ENCODE measurements at places on chromosomes 11 and 22.

DNA sequence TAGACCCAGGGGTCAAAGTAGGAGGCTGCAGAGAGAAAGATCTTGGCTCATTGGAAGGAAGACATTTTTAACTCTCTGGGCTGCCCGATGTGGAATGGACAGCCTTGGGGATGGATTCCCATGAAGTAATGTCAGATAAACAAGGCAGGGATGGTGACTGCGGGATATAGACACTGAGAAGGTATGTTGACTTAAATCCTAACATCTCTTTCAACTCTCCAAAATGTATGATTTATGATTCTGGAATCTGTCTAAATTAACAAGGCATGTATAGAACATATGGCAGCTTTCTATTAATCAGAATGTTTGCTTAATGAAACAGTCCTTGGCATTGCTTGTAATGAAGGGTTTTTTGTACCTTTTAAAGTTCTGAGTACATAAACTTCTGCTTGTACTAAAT is 56.1 kb upstream of the VSTM5 start:
- no peak for DNase-seq

DNA sequence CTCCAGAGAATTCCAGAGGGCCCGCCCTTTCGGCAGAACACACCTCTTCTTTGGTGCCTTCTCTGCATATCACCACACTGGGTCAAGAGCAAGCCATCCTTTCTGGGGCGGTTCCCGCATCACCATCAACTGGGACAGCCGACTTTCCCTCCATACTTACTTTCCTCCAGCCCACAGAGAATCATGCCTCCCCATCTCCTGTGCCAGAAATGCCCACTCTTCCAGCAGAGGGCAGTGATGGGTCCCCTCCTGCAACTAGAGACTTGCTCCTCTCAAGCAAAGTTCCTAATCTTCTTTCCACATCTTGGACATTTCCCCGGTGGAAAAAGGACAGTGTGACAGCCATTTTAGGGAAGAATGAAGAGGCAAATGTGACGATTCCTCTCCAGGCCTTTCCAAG is 157.7 kb downstream of the C11orf91 start:
- DNase-seq = peak; percentile 29

DNA sequence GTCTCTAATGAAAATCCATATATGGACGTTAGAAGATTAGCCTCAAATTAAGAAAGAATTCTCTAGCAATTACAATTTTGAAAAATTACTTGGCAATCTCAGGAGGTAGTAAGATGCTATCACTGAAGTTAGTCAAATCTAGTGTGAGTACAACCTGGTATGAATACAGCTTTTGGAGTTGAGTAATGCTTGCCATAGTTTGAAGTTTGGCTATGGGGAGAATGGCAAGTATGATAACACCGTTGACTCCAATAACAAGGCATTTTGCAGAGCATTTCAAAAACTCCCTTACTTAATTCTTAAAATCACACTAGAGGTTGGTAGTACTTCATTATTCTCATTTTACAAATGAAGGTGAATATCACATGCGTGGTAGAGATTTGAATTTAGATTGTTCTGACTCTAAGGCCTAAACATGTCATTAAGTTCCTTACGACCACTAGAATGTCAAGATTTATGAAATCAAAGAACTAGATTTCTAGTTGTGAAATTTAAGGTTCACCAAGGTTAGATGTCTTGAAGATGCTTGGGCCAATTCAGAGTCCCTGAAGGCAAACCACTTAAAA is 355.4 kb downstream of the ETS1 start:
- peak; percentile 81 for DNase-seq

DNA sequence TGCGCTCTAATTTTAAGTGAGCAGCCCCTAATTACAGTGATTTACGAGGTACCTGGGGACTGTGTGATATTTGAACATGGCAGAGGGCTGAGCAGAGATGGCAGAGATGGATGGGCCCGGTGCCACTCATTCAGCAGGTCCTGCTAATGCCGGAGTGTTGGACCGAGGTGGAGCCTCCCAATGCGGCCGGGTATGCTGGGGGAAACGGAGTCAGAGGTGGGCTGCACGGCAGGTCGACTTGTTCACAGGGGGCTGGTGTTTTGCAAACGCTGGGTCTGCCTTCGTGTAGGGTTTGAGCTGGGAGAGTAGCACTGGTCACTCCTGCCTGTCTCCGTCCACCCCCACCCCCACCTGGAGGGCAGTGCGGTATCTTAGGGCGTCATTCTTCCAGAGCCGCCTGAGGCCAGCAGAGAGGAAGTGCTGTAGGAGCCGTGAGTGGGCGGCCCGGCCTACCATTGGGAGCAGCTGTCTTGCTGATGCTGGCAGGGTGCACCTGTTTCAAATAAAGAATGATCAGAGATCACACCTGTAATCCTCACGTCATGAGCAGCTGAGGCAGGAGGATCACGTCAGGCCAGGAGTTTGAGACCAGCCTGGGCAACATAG is 122.6 kb downstream of the IGLL1 start:
- DNase-seq = no peak

GRCh38 chr11:113475160-113475761 is at the start of gene DRD2:
DRD2 (minus strand) TSS chr11:113475398; CDS start chr11:113424651, 50,747 bp downstream.
- DNase-seq = no peak

- peak; percentile 5 for DNase-seq
Observed at GRCh38 chr11:68090706-68091105, 30.5 kb downstream of the CHKA start.

DNA sequence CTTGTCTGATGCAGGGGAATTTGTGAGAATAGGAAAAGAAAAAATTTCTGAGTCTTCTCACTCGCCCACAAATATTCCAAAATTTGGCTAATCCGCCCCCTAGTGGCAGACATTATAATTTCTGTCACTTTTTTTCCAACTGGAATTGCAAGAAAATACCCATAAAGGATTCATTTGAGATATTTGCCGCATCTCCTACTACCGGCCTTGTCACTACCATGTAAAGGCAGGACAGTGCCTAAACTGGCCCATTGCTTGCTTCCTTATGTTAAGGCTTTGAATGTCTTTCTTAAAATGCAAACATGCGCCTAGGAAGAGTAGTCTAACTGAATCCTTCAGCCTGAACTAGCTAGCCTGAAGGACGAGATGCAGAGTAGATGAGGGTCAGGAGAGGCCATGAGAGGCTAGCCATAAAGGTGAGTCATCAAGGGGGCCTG is 9.3 kb upstream of the CEP295 start:
- DNase-seq = peak; percentile 34

DNA sequence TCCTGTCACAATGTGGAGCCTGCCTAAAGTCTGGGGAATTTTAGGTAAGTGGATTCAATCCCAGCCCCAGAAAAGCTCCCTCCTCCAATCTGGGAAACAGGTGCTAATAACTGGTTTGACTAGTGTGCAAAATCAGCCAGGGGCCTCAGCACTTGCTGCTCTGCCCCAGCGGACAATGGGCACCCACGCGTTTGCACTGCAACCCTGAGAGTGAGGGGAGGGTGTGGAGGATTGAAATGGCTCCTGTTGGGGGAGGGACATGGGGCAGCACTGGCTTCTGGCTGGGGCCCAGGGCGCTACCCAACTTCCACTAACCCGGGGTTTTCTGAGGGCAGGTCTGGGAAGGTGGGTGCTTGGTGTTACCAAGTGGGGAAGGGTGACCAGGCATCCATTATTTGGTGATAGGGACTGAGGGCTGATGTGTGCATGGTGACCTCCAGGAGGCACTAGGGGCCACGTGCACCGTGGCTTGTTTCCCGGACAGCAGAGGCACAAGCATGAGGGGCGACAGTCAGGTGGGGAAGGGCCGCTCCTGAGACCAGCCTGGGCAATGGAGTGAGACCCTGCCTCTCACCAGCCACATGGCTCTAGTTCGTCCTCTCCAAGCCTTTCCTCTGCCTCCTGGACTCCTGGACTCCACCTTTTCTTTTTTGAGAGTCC is 4.3 kb upstream of the PNPLA5 start:
- no peak for DNase-seq

GRCh38 chr11:117931971-117932370 is 2.8 kb upstream of the TMPRSS13 start:
- peak; percentile 49 for DNase-seq

DNA sequence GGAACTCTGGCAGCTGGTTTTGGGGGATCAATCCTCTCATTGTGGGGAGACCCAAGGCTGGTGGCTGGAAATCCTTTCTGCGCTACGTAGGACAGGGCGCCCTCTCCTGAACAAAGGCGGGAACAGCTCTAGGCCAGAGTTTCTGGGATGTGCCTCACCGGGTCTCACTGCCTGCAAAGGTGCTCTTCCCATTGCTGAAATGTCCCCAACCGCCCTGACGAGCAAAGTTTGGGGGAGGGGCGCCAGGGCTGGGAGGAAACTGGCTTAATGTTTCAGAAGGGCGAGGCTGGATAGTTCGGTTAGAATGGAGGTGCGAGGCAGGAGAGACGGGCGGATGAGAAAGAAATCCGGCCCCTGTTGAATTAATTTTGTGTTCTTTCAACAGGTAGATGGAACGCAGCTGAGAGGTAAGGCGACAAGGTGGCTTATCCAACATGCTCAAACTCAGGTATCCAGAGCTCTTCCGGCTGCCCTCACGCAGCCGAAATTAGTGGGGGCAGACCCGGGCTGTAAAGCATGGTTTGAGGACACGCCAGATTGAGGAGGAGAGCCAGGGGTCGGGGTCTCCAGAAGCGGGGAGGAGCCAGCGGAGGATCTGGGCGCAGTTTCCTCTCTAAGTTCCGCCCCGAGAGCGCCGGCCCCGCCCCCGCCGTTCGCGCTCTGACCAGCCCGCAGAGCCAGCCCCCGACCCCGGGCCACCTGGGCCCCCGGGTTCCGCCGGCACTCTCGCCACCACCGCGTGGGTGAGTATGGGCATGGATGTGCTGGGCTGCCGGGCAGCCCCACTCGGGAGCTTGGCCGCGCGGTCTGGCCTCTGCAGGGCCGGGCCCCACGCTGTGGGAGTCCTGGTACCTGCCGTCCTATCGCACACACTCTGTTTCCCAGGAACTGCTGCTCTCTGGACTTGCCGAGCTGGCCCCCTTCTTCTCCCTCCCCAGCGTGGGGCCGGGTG is at the start of gene PGAP2:
Gene PGAP2 (plus strand): TSS at position 652 of the 952 bp plus-strand sequence. CDS start 2,700 bp downstream, outside the sequence.
- peak; percentile 67 for DNase-seq

- no peak for DNase-seq
Observed at GRCh38 chr22:35397095-35397904, 2.6 kb upstream of the MCM5 start.

DNA sequence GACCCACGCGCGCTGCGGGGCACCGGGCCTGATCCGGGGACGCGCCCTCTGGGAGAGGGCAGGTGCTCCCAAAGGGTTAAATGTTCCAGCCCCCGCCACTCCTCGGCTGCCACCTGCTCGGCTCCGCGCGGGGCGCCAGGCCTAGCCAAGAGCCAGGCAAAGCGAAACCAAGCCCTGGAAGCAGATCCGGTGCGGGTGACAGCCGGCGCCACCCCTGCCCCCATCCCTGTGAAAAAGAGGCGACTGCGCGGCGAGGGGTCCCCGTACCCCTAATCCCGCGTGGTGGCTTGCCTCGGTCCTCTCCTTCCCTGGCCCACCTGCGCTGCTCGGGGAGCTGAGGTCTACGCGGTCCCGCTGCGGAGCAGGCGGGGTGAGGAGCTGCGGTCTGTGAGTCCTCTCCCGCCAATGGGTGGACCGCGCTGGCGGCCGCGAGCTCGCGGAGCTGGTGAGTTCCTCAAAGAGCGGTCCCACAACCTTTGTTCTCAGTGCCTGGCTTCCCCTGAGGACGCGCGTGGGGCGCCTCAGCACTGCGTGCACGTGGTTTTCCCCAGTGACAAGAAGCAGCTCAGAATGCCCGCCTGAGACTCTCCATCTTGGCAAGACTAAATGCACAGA is at the start of gene ME3:
Gene ME3 (minus strand): TSS at position 610 of the 615 bp plus-strand sequence.
- DNase-seq = peak; percentile 53

DNA sequence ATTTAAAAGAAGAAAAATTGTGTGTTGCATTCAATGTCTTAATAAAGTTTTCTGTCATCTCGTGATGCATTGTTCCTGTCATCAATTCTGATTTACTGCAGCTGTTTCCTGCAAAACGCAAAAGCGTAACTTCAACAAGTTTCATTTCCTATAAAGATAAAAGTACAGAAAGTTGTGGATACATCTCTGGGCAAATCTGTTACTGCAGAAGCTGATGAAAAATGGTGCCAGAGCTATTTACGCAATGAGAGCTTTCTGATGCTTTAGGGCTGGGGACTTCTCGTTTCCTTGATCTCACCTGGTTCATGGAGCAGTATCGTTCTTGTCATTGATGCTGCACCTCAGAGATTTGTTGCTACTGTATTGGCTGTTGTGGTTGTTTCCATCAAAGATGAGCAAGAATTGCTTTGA is 15.5 kb upstream of the MS4A12 start:
- no peak for DNase-seq

GRCh38 chr11:8149726-8150125 is 19.1 kb downstream of the RIC3 start:
- DNase-seq = no peak

DNA sequence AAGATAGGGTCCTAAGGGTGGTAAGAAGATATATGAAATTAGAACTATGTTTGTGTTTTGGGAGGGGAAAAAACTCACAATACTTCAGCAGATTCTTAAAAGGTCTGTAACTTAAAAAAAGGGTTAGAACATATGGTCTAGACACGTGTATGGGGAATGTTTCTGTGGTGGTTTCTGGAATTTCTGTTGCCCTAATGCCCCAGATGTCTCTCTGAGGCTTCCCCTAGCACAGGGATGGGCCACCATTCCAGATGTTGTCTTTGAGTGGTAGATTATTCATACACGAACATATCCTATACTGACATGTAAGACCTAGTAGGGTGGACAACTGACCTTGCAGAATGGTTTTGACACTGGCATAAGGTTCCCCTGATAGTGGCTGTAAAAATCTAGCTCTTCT is 26.2 kb downstream of the EHF start:
- DNase-seq = no peak

DNA sequence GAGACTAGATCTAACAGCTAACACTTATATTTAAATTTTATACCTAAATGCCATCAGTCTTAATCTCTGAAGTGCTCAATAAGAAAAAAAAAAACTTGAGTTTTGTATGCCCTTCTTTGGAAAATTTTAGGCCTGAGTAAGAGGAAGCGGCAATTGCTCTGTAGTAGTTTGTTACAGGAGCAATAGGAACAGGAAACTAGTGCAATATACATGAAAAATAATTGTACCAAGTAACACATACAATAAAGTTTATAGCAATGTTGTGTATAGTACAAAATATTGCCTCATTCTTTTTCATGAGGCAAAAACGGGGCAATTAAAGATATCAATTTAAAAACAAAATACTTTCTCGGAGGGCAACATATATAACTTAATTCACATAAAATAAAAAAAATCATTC is 19.7 kb downstream of the OR5AK2 start:
- DNase-seq = no peak

DNA sequence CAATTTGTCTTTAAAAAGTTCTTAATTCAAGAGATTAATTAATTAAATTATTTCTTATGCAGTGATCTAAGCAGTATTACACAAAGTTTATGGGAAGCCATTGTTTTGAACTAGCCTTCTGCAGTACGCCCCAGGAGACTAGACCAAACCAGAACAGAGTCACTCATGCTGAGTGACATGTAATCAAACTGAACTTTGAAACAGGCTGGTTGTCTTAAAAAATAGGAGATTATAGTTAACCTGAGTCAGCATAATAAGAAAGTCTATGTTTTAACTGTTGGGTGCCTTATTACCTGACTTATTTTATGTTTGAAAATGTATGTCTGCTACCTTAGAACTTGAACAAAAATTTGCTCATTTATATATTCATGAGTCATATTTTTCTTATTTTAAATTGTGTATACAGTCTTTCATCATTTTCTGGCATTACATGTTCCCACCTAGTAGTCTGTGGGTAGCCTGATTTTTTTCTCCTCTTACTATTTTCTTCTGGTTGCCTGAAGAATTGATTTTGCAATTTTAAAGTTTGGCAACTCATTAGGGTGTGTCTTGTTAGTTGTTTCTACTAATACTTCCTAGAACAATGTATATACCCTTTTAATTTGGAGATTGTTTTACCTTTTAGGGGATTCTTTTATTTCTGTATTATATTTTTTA is 161.4 kb downstream of the AASDHPPT start:
- no peak for DNase-seq
